Hippocampal formation (tissue), 2 donors: ENCODE measurements at places on chromosomes 4 and X.

DNA sequence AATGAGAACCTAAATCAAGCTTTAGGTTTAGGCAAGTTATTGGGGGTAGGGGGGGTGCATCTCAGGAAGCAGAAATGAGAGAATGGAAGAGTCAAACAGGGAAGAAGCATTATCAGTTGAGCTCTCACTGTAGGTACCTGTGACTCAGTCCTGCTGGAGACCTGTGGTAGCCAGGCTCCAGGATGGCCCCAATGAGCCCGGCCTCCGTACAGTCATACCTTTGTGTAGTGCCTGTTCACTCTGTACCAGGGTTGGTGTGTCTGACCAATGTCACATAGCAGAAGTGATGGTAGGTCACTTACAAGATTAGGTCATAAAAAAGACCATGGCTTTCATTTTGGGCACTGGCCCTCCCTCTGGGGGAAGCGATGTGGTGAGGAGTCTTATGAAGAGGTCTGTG, 45.3 kb upstream of the NMU start:
- no peak for DNase-seq

- no peak for DNase-seq
These were observed 8.8 kb upstream of the ADH1C start for GRCh38 chr4:99361268-99361898.

- DNase-seq: no peak
These were observed 408.7 kb upstream of the FAM241A start for GRCh38 chr4:111736516-111736915.

- no peak for DNase-seq
These were observed 340.9 kb upstream of the CTSO start for GRCh38 chr4:156294577-156294976.

GRCh38 chr4:76210452-76210851, 3.2 kb downstream of the SCARB2 start:
- DNase-seq: no peak

- peak; percentile 10 for DNase-seq
These were observed 37.0 kb downstream of the IL21 start for GRCh38 chr4:122583906-122584305.

DNA sequence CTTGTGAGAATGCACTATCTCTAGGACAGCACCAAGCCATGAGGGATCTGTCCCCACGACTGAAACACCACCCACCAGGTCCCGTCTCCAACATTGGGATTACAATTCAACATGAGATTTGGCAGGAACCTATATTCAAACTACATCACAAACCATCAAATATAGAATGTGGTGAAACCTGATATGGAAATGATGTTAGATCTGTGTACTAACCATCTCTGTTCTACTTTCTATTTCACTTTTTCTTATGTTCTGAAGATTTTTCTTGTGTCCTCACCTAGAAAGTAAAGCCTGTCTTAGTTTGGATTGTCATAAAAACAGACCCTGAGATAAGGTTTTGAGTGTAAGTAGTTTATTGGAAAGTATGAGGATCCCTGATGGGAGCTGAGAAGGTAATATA, 37.8 kb upstream of the TACR3 start:
- no peak for DNase-seq
